Caudate nucleus (tissue), 63 donors: ENCODE measurements at places on chromosomes 6 and 20.

GRCh38 chr6:147662646-147663045 is 154.2 kb downstream of the SAMD5 start:
- no peak for DNase-seq

GRCh38 chr6:45727819-45728449 is 287.7 kb downstream of the CLIC5 start:
- no peak for DNase-seq

DNA sequence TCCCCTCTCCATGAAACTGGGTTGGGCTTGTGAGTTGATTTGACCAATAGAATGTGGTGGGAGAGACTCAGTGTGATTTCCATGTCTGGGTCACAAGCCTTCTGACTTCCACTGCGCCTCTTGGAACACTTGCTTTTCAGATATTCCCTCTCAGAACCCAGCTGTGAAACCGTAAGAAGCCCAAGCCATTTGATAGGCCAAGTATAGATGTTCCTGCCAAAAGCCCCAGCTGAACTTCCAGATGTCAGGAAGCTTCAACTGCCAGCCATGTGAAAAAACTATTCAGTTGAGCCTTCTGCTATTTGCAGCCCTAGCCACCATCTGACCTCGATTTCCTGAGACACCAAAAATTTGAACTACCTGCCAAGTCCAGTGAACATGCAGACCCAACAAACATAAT is 387.8 kb upstream of the GJE1 start:
- DNase-seq: no peak

DNA sequence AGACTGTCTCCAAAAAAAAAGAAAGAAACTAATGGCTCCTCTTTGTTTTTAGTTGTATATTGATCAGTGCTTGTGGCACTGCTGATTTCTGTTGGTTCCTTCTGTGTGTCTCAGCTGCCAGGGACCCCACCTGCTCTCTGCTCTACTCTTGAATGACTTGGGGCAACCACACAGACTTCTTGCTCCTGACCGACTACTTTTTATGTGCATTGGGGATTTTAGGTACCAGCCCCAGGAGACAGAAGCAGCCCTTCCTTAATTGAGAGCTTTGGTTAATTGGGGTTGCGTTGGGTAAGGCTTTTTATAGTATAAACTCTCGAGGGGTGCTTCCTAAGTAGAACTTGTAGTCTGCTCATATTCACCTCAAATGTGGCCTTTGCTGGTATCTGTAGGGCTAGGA is 6.9 kb downstream of the STK35 start:
- DNase-seq: no peak

GRCh38 chr6:118571121-118571520 is 23.0 kb downstream of the PLN start:
- DNase-seq: no peak

DNA sequence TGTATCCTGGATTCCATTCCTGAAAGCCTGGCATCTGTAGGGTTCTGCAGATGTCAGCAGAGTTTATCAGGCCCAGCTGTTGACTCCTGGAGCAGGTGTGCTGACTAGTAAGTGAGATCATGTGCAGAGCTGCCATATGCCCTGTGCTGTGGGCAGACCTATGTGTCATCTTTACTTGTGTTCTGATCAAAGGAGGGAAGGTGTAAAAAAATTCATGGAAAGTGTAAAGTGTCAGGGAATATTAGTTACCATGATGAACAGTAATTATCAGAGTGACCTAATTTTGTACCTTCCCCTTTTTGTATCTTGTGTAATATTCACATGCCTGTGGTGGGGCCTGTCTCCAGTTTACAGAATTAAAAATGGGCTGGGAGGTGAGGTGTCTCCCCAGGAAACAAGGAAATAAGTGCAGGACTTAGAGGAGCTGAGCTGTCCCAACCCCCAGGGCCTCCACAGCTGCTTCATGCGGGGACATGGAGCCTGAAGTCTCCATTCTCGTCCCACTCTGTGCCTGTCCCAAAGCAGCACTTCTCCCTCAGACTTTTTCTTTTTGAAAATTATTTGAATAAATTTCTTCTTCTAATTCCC is 148.2 kb upstream of the GGTLC1 start:
- no peak for DNase-seq
